Pancreas (tissue), 10 donors: ENCODE measurements at places on chromosomes 5 and 9. TPM values are rescaled to one million over a fixed set of nuclear protein-coding genes. Genes with fewer than 3 reads are reported as not detected.

DNA sequence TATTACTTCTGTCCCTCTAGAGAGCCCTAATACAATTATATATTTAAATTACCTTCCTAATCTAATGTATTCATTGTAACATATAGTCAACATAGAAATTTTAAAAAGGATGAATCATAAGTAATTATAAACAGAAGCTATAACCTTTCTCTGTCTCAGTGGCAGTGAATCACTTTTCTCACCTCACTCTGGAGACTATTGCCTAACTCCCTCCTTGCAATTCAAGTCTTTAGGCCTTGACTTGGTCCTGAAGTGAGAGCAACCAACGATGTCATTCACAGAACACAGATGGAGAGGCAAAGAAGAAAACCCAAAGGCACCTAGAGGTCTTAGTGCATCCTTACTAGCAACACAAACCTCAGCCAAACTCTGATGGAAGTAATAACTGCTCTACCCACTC lies 133.3 kb upstream of the DPYSL3 start:
- H3K27ac ChIP-seq = no peak overlapping the region
- DNase-seq = no peak
- H3K4me3 ChIP-seq = no peak overlapping the region

DNA sequence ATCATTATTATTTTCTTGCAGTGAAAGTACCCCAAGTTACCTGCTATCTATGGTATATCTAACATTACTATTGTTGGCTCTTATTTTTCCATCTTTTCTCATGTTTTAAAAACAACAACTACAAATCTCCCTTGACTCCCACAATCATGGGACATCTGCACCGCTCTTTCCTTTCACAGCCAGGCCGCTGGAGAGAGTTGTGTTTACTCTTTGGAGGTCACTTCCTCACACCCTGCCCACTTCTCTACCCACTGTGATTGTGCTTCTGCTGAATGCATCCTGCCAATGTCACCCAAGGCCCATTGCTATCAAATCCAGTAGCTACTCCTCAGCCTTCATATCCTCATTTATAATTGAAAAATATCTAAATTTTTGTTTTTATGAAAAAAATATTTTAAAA lies 29.7 kb downstream of the SLC28A3 start:
- no peaks in the 10 kb centered on the region for H3K36me3 ChIP-seq
- no peak for DNase-seq
- no peak overlapping the region for H3K27ac ChIP-seq
- H3K4me3 ChIP-seq = no peak overlapping the region
- no peaks in the 10 kb centered on the region for H3K27me3 ChIP-seq

- no peak for DNase-seq
- H3K27ac ChIP-seq = no peak overlapping the region
- no peak overlapping the region for H3K4me3 ChIP-seq
- no peaks in the 10 kb centered on the region for H3K27me3 ChIP-seq
Observed at GRCh38 chr5:4082966-4083564, 487.4 kb downstream of the IRX1 start.

DNA sequence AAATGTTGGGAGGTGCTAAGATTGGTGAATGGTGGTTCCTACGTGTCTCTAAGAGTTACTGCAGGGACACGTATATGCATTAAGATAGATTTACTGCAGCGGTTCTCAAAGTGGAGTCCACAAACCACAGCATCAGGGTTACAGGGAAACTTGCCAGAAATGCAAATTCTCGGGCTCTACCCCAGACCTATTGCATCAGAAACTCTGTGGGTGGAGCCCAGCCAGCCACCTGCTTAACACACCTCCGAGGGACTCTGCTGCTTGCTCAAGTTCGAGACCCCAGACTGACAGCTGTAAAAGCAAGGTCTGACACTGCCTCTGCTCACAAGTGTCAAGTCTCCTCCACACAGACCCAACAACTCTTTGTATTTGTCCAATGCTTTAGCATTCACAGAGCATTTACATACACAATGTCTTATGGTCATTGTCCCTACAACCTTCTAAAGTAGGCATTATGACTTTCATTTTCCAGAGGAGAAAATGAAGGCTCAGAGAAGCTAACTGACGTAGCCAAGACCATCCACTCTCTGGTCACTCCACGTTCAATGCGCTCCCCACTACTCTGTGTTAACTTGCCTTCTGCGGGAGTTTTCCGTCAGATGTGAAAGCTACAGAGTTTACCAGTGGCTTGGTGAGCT lies 48.8 kb downstream of the HSD17B3 start:
- no peak for DNase-seq
- H3K4me1 ChIP-seq = no peaks in the 10 kb centered on the region
- H3K27me3 ChIP-seq = no peaks in the 10 kb centered on the region
- no peaks in the 10 kb centered on the region for H3K36me3 ChIP-seq
- no peak overlapping the region for H3K27ac ChIP-seq
- no peak overlapping the region for H3K4me3 ChIP-seq

- no peaks in the 10 kb centered on the region for H3K4me1 ChIP-seq
- H3K27ac ChIP-seq = no peak overlapping the region
- no peaks in the 10 kb centered on the region for H3K36me3 ChIP-seq
- H3K27me3 ChIP-seq = no peaks in the 10 kb centered on the region
- DNase-seq = no peak
Observed at GRCh38 chr5:43207601-43208000, 15.6 kb downstream of the NIM1K start.

The CSF1R gene
- total RNA-seq = 4.8 TPM
